ENCODE measurements at places on chromosomes 1 and 21. TPM values are rescaled to one million over a fixed set of nuclear protein-coding genes. Genes with fewer than 3 reads are reported as not detected.

DNA sequence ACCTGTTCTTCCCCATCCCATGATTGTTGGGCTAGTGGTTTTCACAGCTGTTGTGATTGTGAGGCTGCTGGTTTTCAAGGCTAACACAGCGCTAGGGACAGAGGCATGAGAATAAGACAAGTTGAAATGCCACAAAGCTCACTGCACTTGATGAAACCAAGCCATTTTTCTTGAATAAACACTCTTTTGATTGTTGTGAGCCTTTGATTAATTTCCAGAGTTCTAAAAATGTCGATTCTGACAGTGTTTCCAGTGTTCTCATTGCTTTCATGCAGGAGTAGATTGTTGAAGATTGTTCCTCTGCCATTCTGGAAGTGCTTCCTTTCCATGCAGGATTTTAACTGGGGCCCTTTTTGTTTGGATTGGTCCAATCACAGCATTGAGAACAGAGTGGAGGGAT is 134.9 kb upstream of the GRIK3 start:
- DNase-seq = no peak

Gene NT5C1A
- 2.1 TPM for total RNA-seq

GRCh38 chr1:204314893-204315658 is 44.7 kb downstream of the PLEKHA6 start:
- no peak for DNase-seq

- DNase-seq = no peak
Measured at GRCh38 chr1:157069601-157070000, 24.1 kb upstream of the ARHGEF11 start.

Gene LHX4
- total RNA-seq = not detected

Data from urinary bladder (tissue), 4 donors.